ENCODE measurements at places on chromosomes 3 and 15.

DNA sequence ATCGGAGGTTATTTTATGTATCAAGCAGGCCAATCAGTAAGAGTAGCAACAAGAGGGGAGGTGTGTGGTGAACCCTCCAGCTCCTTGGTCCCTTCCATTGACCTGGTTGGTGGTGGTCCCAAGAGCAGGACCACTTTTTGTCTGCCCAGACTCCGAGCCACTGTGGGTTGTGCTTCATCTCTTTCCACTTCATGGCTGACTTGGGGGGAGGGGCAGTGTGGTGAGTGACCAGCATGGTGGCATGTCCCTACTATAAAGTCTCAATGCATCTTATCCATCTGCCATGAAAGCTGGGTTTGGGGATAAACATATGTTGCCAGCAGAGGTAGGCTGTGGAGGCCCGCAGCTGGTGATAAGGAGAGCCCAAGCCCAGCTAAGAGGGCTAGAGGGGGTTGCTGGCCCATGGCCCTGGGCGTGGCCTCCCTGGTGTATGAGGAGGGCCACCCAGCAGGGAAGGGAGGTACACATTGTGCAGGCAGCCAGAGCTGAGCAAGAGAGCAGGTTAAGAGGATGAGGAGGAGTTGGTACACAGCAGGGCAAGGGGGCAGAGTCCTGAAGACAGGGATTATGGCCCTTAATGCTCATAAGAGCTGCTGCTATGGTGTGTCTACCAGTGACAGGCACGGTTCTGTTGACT lies 7.0 kb downstream of the AEN start:
- DNase-seq, result no peak

DNA sequence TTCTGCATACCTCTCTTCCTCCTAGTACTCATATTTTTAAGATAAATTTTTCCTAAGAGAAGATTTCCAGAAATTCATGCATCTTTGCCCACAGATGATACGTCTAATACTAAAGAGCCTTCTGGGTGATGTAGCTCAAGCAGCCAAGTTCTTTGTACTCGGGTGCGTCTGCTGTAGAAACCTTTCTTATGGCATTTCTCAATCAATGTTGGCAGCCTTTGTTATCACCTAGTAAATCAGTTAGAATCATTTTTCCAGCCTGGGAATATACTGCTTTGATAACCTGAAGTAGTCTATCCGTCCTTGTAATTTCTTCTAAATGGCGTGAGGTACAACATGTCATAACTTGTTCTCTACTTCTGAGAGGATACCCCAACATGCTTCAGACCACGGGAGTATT lies 104.5 kb downstream of the GOLIM4 start:
- no peak for DNase-seq

GRCh38 chr3:39148435-39149058 lies 4.8 kb downstream of the CSRNP1 start:
- no peak for DNase-seq

- DNase-seq, result no peak
Observed at GRCh38 chr3:133404920-133405319, 5.1 kb downstream of the BFSP2 start.

GRCh38 chr15:92155934-92156333 lies 237.7 kb upstream of the ST8SIA2 start:
- no peak for DNase-seq

GRCh38 chr3:73461547-73461946 lies 163.2 kb downstream of the PDZRN3 start:
- no peak for DNase-seq

GRCh38 chr3:5298453-5298852 lies 110.9 kb downstream of the EDEM1 start:
- DNase-seq, result no peak

- DNase-seq, result no peak
Observed at GRCh38 chr15:23384371-23384770, 29.8 kb downstream of the GOLGA8S start.

GRCh38 chr15:70530503-70530902 lies 232.9 kb downstream of the UACA start:
- no peak for DNase-seq

DNA sequence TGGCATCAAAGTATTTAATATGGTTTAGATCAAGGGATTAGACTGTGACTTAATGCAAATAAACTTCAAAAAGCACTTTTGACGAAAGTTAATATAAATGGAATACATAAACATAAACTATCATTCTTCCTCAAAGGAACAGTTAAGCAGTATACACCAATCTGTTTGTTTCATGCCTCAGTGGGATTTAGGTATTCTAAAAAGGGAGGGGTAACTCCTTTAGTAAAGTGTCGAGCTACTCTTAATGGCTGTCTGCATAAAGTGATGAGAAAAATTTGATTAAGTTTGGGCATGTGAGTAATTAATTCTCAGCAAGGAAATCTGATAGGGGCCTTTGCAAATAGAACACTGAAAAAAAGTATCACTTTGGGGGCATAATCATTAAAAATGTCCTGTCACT lies 176.9 kb downstream of the FRMD5 start:
- DNase-seq, result no peak

- DNase-seq, result no peak
Observed at GRCh38 chr3:4719046-4719501, 225.9 kb downstream of the ITPR1 start.

DNA sequence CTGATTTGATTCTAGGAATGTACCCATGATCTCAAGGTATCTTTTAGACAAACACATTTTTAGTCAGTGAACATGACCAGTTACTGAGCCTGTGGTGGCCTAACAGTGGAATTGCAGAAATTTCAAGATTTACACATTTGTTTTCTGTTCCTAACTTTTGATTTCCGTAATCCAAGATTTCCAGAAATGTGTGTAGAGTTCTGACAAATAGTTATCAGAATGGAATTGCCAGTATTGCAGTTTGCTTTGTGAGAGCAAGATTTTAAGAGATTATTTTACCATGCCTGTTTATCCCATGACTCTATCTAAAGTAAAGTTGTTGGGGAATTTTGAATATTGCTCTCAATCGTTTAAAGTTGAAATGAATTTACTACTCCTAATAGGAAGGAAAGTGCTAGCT lies 11.7 kb upstream of the UTS2B start:
- DNase-seq, result no peak

GRCh38 chr3:75687323-75687722 lies 23.2 kb downstream of the FRG2C start:
- DNase-seq, result no peak
